Bronchus fibroblast of lung (primary cell): ENCODE measurements at places on chromosomes 12 and 14. TPM values are rescaled to one million over a fixed set of nuclear protein-coding genes. Genes with fewer than 3 reads are reported as not detected.

ANKS1B gene
- total RNA-seq = not detected in 2 replicates

MYH7 gene
- total RNA-seq = not detected in 2 replicates

DNM1L gene
- 47.7 and 48.3 TPM in 2 replicates for total RNA-seq

MMP19 gene
- total RNA-seq = 12.4 and 12.6 TPM in 2 replicates

DEGS2 gene
- under 0.01 TPM in 1 of 2 replicates, not detected in the other for total RNA-seq

C12orf50 gene
- not detected in 2 replicates for total RNA-seq

PLEKHG7 gene
- not detected in 2 replicates for total RNA-seq

JAG2 gene
- total RNA-seq = 0.30 and 0.50 TPM in 2 replicates

SMIM41 gene
- total RNA-seq = 0.17 TPM in 1 of 2 replicates, not detected in the other

TSPAN8 gene
- total RNA-seq = not detected in 2 replicates

TOMM20L gene
- total RNA-seq = not detected in 2 replicates

NGB gene
- not detected in 2 replicates for total RNA-seq

NYNRIN gene
- 7.9 and 9.6 TPM in 2 replicates for total RNA-seq

AMN gene
- 0.30 and 84.4 TPM in 2 replicates for total RNA-seq

ABHD12B gene
- under 0.01 TPM in 1 of 2 replicates, not detected in the other for total RNA-seq

MAP3K9 gene
- 0.45 and 0.84 TPM in 2 replicates for total RNA-seq

KLRB1 gene
- total RNA-seq = not detected in 2 replicates

TRIM9 gene
- 0.15 and 0.17 TPM in 2 replicates for total RNA-seq

TAS2R43 gene
- total RNA-seq = 0.15 TPM in 1 of 2 replicates, not detected in the other

TPH2 gene
- not detected in 2 replicates for total RNA-seq

SERPINA10 gene
- total RNA-seq = not detected in 2 replicates

RASAL1 gene
- total RNA-seq = not detected in 2 replicates

DGKA gene
- total RNA-seq = 31.1 and 33.3 TPM in 2 replicates

PRB2 gene
- not detected in 2 replicates for total RNA-seq

GOLT1B gene
- total RNA-seq = 38.8 and 51.1 TPM in 2 replicates

PPM1H gene
- total RNA-seq = 0.50 and 0.59 TPM in 2 replicates

AGAP2 gene
- under 0.01 and 0.15 TPM in 2 replicates for total RNA-seq

CCDC175 gene
- total RNA-seq = not detected in 2 replicates

KRT82 gene
- not detected in 2 replicates for total RNA-seq

RAB15 gene
- 1.6 and 2.2 TPM in 2 replicates for total RNA-seq

EML5 gene
- total RNA-seq = 0.89 TPM in 1 of 2 replicates, not detected in the other

HOXC9 gene
- total RNA-seq = 0.15 TPM in 1 of 2 replicates, not detected in the other

ARHGEF25 gene
- 15.6 and 16.5 TPM in 2 replicates for total RNA-seq

AVPR1A gene
- total RNA-seq = not detected in 2 replicates

TPPP2 gene
- not detected in 2 replicates for total RNA-seq

FAM186B gene
- total RNA-seq = under 0.01 and 0.34 TPM in 2 replicates

CFAP251 gene
- 2.4 and 3.9 TPM in 2 replicates for total RNA-seq

LRRC23 gene
- 8.8 and 10.8 TPM in 2 replicates for total RNA-seq

DBX2 gene
- not detected in 2 replicates for total RNA-seq

LRRC9 gene
- total RNA-seq = not detected in 2 replicates

TAS2R19 gene
- total RNA-seq = 0.30 TPM in 1 of 2 replicates, not detected in the other

MYO1H gene
- total RNA-seq = not detected in 2 replicates

MIP gene
- not detected in 2 replicates for total RNA-seq

MDM1 gene
- 7.0 and 8.2 TPM in 2 replicates for total RNA-seq

OTX2 gene
- not detected in 2 replicates for total RNA-seq

DAO gene
- not detected in 2 replicates for total RNA-seq

STAB2 gene
- total RNA-seq = not detected in 2 replicates

SBNO1 gene
- 9.7 and 12.9 TPM in 2 replicates for total RNA-seq

LRRC43 gene
- total RNA-seq = 1.3 and 1.5 TPM in 2 replicates
